ENCODE measurements at places on chromosomes 2 and 18.

DNA sequence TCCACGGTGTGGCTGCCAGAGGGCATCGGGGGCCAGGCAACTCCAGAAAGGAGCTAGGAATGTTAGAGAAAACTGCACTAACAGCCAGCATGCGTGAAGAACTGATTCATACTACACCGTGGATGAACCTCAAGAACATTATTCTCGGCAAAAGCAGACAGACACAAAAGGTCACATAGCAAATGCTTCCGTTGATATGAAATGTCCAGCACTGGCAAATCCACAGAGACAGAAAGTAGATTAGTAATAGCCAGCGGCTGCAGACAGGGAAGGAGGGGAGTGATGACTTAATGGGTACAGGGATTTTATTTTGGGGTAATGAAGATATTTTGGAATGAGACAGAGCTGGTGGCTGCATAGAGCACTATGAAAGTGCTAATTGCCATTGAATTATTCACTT, 37.4 kb downstream of the SCTR start:
- DNase-seq, result no peak

- DNase-seq, result no peak
Observed at GRCh38 chr2:74383254-74383653, 3.1 kb upstream of the DCTN1 start.

DNA sequence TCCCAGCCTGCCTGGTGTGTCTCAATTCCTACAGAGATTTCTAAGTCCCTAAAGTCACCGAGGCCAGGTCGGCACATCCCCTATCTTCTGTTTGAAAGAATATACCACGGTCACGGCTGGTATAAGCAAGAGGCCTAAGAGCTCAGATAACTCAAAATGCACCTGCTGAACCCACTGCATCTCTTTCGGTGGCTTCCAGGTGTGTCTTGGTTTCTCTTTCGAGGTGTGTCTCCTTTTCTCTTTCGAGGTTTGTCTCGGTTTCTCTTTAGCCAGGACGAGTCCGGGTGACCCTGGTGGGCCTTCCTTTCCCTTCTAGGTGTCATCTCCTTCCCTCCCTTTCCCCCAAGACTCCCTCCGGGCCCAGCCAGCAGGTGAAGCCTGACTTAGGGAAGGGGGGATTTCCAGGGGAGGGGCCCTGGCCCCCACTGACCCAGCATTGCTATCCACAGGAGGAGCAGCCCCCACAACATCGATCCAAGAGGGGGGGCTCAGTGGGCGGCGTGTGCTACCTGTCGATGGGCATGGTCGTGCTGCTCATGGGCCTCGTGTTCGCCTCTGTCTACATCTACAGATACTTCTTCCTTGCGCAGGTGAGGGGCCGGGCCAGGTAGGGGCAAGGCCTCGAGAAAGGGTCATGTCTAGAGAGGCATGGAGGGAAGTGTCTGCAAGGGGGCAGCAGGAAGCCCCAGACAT, 8.4 kb downstream of the ITM2C start:
- no peak for DNase-seq

GRCh38 chr2:178834086-178834485, 26.9 kb upstream of the TTN start:
- no peak for DNase-seq

DNA sequence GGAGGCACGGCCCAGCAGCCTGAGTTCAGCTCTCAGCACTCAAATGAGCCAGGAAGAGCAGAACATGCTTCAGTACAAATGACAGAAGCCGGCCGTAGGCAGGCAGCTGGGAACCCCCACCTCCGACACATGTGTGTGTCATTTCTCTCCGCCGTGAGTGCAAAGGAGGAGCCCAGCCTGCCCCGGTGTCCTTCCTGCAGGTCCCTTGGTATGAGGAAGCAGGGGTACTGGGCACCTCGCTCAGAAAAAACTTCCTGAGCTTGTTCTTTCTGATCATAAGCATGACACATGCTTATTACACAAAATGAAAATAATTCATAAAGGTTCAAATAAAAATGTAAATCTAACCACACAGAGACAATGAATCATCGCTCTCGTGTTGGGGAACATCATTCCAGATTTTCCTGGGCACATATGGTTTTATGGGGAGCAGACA, 35.3 kb downstream of the KCNF1 start:
- DNase-seq, result no peak

DNA sequence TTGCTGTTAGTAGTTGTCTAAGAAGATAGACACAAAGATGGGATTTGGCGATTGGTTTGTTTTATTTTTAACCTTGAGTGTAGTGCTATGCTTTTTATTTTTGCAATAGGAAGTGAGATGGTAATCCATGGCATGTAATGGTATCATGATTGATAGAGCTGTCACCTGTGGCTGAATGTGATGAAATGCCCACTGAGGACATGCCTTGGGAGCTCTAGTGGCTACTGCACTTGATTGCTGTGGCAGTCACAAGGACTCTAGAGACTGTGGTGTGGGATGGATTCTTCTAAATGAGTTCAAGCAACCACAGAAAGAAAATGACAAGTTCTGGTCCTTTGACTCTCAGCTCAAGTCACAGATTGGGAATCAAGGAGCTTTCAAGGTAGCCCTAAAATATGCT, 139.4 kb downstream of the CYRIA start:
- no peak for DNase-seq

DNA sequence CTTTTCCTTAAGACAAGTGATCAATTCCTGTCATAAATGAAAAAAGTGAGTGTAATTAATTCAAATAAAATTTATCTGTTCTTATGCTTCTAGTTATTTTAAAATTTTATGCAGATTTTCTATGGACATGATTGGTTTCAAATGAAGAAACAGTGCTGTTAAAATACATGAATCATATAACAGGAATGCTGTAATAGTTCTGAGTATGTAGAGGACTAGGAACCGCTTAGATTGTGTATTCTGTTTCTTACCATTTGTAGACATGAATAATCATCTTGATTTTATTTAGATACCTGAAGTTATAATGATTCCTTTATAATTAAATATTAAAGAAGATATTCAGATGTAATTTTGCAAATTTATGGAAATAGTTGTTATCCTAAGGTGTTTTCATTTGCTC, 3.5 kb downstream of the ACTR2 start:
- DNase-seq, result no peak

DNA sequence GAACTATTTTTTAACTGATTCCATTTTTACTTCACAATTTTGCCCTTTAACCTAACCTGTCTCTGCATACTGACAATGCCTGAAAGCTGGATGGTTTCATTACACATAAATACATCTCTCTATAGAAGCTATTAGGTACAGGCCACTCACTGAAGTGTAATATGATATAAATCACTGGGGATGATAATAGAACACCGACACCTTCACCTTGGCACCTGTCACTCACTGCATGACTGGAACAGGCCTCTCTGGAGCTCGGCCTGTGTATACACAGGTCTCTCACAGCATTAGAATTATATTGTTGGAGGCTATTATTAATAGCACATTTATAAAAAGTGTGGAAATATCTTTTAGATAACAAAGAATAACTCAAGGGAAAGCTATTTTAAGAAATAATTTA, 138.2 kb downstream of the TMEM131 start:
- DNase-seq, result no peak

GRCh38 chr2:164675687-164676086, 54.4 kb upstream of the GRB14 start:
- no peak for DNase-seq

DNA sequence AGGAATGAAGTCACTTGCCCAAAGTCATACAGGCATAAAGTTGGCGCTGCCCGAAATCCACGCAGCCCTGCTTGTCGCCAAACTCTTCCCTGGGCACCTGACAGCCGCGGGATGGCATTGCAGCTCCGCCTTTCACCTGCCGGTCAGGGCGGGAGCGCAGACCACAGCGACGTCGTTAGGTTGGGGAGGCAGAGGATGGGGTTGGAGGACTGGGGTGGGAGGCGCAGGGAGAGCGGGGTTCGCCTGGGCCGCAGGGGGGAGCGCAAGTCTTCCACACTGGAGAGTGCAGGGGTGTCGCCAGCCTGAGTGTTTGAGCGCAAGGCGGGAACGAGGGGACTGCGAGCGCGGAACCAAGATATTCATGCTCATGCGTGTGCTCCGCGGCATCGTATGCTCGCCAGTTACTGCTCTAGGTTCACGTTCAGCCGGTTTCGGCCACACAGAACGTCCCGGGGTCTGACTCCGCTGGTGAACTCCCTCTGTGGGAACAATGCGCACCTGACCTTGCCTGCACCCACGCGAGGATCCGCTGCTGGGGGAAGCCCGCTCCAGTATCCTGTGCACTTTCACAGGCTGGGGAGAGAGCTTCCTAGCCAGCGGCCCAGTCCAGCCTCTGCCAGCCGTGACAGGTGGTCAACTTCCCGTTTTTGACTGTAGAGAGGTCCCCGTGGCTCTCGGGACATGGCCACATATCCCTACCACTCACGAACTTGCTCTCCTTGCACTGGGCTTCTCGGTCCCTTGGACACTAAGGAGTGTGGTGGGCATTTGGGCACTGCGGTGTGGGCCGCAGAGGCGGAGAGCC, 767 bp upstream of the NPPC start:
- no peak for DNase-seq

DNA sequence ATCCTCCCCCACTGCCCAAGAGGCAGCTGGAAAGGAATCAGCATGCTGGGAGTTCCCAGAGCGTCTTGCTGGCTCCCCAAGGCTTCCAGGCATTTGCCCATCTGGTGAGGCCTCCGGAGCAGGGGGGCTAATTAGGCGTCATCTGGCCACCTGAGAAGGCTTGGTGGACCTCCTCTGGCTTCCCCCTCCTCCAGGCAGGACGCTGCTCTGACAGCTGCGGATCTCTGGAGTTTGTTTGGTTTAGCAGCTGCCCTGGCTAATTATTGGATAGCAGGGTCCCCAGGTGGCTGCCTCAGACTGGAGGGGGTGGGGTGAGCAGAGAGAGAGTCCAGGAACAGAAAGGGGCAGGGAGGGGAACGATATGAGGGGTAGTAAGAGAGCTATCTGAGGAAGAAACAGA, 425.2 kb upstream of the MEX3C start:
- no peak for DNase-seq
